ENCODE measurements at places on chromosomes 2 and 18. TPM values are rescaled to one million over a fixed set of nuclear protein-coding genes. Genes with fewer than 3 reads are reported as not detected.
A peak's percentile ranks its signal among the peaks of the same experiment; 100 is the strongest.

The UGT1A6 gene
- not detected for total RNA-seq

- no peak for DNase-seq
Observed at GRCh38 chr2:32182667-32183066, 17.0 kb downstream of the SLC30A6 start.

The MATN3 gene
- total RNA-seq = not detected

DNA sequence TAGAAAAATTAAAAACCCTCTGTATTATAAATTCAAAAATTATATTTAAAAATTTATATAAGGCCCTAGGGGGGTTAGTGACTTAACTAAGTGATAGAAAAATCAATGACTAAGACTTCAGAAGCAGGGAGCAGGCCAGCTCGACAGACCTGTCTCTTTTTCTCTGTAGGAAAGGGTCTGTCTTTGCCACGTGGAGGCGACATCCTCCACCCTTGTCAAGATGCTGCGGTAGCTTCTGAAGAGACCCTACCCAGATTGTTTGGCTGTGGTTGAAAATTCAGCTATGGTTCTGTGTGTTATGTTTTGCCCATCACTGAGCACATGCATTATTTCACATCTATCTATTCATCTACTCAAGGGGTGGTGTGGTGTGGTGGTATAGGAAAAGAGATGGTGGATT is 8.2 kb upstream of the SLC4A3 start:
- DNase-seq = no peak

The FLACC1 gene
- 4.5 TPM for total RNA-seq

DNA sequence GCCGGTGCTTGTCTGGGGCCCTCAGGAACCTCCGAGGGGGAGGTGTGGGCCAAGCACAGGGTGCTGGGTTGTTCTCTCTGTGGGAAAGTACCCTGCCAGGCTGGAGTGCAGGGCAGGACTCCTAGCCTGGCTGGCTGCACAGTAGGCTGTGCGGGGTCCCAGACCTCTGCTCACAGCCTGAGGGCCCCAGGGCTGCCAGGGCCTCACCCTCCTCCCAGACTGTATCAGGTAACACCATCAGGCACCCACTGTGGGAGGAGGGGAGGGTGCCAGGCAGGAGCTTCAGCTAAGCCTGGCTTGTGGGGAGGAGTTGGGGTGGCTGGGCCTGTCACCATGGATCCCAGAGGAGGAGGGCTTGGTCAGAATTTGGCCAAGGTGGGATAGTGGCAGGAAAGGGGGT is 211.9 kb upstream of the SMAD2 start:
- no peak for DNase-seq

- no peak for DNase-seq
Observed at GRCh38 chr2:54956111-54956627, 94.1 kb downstream of the RTN4 start.

GRCh38 chr2:29729401-29729800 is 192.0 kb downstream of the ALK start:
- DNase-seq = no peak

The NEMP2 gene
- total RNA-seq = 12.2 TPM

DNA sequence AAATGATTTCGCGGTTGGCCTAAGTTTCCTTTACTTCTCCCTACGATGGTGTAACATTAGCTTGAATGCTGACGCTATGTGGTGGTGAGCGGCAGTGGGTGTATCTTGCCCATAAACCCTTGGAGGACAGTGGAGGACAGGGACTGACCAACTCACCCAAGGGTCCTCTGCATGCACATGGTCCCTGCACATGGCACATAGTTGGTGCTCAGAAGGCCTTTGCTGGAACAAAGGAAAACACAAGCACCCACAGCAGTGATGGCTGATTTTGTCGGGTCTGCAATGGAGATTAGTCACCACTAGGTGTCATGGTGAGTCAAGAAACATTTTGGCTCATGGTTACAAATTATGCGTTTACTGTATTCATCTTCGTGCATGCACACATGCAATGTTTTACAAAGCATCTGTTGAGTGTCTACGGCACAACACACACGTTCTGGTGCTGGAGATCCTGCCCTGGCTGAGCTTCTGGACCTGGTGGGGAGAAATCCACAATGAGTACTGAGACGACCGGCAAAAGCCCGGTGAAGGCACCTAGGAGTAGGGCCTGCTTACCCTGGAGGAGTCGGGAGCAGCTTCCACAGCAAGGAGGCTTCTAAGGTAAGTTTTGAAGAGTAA is 44.0 kb downstream of the PDCL3 start:
- peak; percentile 26 for DNase-seq

The KCTD18 gene
- 18.9 TPM for total RNA-seq

The PCARE gene
- not detected for total RNA-seq

GRCh38 chr2:229943171-229943570 is 20.9 kb downstream of the FBXO36 start:
- no peak for DNase-seq
